ENCODE measurements at places on chromosomes 5 and 9.
A peak's percentile ranks its signal among the peaks of the same experiment; 100 is the strongest.

- no peak for DNase-seq
Observed at GRCh38 chr5:74977471-74977870, 74.9 kb downstream of the GCNT4 start.

GRCh38 chr5:56440871-56441740 lies 208.0 kb upstream of the ANKRD55 start:
- DNase-seq, result peak; percentile 52

DNA sequence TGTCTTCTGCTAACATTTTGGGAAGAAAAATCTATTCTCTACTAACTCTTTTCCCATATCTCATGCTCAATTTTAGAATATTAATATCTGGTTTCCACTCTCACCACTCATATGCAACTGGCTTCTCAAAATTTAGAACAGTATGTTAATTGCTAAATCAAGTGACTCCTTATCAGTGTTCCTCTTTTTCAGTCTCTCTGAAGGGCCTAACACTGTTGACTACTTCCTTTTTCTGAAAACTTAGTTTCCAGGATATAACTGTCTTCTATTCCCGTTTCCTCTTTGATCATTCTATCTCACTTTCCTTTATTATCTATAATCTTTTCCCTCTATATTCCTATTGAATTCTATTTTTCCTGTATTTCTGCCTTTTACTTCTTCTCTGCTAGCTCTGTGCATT lies 1717.2 kb upstream of the C9orf72 start:
- no peak for DNase-seq

GRCh38 chr5:143893638-143894037 lies 81.7 kb downstream of the HMHB1 start:
- no peak for DNase-seq

GRCh38 chr9:98861781-98862504 lies 54.5 kb downstream of the GALNT12 start:
- no peak for DNase-seq

GRCh38 chr9:18798508-18799290 lies 234.3 kb downstream of the SAXO1 start:
- DNase-seq, result no peak

DNA sequence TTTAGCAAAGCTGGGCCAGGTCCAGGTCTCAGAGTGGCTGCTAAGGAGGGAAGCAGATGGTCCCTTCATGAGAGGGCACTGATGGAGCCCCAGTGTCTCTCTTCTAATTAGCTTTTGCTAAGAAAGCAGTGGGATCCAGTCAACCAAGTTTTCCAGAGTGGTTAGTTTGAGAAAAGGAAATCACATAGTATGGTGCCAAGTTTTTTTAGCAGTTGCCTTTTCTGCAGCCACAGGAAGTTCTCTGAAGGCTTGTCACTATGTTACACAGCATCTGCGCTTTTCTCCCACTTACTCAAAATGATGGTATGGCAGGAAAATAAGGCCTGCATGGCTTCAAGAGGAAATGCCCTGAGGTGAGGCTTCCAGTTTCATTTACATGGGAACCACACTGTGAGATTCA lies 331.5 kb upstream of the ZNF462 start:
- DNase-seq, result no peak

DNA sequence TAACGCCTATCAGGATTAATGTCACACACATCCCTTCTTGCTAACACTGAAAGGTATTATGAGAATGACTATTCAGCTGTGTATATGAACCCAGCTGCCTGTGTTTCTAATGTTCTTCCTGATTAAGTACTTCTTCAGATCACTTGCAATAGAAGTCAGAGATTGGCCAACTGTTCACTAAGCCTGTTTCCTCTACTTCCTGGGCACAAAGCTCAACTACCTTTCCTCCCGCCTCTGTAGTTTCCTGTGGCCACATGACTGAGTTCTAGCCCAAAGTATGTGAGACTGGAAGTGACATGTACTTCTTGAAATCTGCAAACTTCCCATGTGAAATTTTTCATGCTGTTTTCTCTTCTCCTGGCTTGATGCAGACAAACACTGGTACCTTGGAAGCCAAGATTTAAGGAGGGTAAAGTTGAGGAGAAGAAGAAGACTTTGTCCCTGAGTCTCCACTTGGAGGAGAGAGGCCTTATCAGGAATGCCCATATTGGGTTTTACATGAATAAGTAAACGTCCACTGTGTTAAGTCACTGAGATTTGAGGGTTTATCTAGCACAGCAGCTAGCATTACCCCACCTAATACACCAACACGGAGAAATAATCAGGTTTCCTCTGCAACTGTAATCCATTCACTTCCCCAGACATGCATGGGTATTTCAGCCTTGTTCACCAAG lies 58.6 kb downstream of the SLIT3 start:
- DNase-seq, result no peak

- DNase-seq, result no peak
Observed at GRCh38 chr5:158127536-158127935, 268.6 kb upstream of the CLINT1 start.

DNA sequence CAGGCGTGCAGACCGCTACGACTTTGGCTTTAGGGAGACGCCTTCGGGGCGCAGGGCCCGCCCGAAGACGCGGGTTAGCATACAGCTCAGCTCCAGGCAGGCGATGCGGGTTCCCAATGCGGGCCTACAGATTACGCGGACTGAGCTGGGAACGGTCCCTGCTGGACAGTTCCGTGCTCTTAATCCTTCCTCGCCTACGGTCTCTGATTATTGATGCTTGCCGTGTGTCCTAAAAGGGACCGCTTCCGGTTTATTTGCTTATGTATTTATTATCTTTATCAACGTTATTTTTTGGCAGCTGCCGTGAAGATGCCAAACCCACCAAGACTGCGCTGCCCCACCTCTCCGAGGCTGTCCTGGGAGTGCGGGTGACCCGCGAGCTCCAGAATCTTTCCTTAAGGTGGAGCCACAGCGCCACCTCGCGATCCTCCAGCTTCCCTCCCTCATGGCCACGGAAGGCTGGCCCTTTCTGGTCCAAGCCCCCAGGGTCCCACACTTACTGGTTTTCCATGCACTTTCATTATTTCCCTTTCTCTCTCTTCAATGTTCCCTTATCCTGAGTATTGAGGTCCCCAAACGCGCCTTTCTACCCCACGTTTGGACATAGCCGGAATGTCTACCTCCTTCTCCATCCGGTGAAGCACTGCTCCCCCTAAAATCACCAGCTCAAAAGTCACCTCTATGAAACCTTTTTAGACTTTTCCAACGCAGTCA lies 7.0 kb upstream of the EBF1 start:
- DNase-seq, result peak; percentile 73

GRCh38 chr5:172570594-172571334 lies 70.3 kb upstream of the NEURL1B start:
- DNase-seq, result no peak

- DNase-seq, result no peak
Observed at GRCh38 chr9:136525207-136525606, 20.6 kb downstream of the NOTCH1 start.

All from kidney glomerular epithelial cell (primary cell).